ENCODE measurements at places on chromosomes 7 and 10.

DNA sequence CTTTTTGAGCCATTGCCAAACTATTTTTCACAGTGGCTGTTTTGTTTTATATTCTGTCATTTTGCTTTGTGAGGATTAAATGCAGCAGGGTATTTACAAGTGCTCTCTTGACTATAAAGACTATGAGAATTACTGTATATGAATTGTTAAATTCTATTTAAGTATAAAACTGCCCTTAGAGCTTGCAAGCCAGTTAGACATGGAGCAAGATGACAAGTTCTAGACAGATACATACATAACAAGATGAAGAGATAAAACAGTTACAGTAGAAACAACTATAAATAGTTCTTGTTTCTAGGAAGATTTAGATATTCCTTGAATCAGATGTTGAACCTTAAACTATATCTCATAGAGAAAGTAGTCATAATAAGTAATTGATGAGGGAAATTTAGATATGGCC lies 60.6 kb downstream of the DNAH11 start:
- no peak for DNase-seq

DNA sequence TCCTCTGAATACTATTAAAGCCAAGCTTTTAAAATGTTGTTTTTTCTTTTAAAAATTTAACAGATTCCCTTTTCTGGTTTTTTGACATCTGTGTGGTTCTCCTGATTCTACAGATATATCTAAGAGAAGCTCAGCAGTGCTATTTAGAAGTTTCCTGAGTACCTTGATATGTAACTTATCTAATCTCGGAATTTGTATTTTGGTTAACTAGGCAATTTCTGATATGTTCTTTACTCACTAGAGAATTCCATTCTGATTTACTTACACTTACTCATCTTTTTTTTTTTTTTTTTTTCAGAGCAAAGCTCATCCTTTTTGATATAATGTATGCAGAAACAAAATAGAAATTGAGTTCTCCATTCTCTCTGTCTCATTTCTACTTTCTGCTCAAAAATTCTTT lies 63.8 kb downstream of the PALS2 start:
- DNase-seq = no peak

- no peak for DNase-seq
Observed at GRCh38 chr10:69265521-69265920, 12.8 kb upstream of the HK1 start.

GRCh38 chr10:11017000-11017569 lies 587 bp upstream of the CELF2 start:
- no peak for DNase-seq

DNA sequence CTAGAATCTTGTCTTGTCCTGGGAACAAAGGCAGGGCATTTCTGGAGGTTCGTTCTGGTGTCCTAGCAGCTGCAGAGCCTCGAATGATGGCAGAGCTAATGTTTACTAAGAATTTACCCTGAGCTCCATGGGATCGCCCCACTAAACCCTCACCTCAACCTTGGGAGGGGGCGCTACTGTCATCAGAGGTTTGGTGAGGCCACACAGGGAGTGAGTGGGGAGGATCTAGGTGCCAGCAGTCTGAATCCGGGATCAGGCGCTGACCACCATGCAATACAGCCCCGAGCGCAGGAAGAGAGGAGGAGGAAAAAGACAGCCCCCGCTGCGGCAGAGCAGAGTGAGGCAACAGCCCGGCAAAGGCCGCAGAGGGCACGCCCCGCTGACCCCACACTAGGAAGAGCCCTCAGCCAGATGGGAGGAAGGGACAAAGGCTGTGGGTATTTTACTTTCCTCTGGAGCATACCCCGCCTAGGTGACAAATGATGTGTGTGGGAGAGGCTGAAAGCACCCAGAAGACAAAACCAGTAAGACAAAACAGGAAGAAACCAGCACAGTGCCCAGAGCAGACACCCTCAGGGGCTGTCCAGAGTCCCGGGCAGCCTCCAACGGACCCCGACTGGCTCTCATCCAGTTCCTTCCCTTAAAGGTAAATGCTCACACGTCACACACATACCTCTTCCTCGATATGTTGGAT lies 103.5 kb downstream of the FAM53B start:
- DNase-seq = no peak

DNA sequence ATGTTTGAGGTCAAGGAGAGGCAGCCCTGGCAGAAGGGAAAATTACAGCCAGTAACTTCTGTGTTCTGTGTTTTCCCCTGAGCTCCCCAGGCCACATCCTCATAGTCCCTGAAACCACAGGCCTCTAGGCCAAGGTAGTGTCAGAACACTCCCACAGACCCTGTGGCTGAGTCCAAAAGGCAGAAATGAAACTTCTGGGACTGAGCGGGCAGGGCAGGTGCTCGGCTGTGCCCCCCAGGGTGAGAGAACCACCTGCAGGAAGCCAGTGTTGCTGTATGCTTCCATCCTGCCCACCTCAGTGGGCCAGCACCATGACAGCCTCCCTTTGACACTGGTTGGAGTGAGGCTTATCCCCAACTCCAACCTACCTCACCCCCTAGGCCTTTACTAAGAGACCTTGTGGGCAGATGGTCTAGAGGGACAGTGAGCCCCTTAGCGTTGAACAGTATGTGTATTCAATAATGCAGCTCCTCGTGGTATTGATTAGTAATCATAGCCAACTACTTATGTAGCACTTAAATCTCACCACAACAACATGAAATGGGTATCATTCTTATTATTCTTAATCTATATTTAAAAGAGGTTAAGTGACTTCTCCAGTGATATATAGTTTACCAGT lies 30.3 kb downstream of the PIK3CG start:
- no peak for DNase-seq

All from renal pelvis (tissue), 12 donors.